ENCODE measurements at places on chromosomes 5 and 9.

GRCh38 chr5:83277953-83278352 lies 193.6 kb upstream of the VCAN start:
- no peak for DNase-seq

DNA sequence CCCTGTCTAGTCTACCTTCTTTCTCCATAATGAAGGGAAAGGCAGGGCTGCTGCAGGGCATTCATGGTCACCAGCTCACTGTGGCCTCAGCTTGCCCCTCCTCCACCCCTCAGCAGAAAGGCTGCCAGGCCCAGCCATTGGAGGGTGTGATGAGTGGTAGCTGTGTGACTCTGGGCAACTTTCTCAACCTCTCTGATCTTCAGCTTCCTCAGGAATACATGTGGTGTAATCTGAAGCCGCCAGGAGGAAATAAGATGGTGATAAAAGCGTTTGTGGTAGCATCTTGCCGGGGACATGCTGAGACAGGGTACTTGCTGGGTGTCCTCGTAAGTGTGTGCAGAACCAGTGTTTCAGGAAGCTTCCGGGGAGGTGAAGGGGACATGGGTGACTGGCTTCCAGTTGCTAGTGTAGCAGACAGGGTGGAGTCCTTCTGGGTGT lies 9.8 kb downstream of the CXCL14 start:
- DNase-seq: no peak

DNA sequence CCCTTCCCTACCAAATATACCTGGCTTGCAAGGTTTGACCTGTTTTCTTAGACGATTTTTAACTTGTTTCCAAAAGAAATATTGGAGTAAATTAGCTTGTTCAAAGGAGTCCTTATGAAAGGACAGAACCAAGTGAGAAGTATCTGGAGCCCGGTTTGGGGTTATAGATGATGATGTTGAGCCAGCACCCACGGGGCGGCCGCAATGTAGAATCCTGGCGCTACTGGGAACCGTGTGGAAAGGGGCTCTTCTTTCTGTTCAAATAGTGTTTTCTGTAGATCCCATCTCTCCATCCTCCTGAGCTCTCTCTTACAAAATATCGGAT lies 517 bp upstream of the EXOSC2 start:
- no peak for DNase-seq

DNA sequence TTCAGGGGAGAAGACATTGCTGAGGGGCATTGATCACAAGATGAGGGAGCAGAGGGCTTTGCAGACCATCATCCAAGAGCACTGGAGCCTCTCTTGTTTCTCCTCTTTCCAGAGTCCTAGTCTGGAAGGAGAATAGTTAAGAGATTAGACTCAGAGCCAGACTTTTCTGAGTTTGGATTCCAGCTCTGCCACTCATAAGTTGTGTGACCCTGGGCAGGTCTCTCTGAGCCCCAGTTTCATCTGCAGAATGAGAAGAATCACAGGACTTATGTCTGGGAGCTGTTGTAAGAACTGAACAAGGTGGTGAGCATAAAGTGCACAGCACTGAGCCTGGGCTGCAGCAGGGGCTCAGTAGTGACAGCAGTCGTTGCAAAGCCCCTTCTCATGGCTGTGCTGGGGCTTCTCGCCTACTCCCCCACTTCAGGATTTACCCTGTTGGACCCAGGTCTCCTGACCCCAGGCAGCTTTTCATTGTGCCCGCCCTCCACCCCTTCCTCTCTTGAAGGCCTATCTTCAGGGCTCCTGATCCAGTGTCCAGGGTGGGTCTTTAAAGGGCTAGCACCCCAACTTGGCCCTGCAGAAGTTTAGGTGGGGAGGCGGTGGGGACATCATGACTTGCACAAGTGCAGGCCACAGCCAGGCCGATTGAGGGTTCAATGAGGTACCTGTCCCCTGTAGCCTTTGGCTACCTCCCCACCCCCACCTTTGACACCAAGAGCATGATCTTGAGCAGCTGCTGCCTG lies 1.5 kb downstream of the SYNPO start:
- DNase-seq: no peak

- no peak for DNase-seq
Measured at GRCh38 chr9:133323991-133324703, 11.8 kb downstream of the SURF6 start.

GRCh38 chr5:76351577-76351976 lies 51.5 kb upstream of the IQGAP2 start:
- DNase-seq: no peak

DNA sequence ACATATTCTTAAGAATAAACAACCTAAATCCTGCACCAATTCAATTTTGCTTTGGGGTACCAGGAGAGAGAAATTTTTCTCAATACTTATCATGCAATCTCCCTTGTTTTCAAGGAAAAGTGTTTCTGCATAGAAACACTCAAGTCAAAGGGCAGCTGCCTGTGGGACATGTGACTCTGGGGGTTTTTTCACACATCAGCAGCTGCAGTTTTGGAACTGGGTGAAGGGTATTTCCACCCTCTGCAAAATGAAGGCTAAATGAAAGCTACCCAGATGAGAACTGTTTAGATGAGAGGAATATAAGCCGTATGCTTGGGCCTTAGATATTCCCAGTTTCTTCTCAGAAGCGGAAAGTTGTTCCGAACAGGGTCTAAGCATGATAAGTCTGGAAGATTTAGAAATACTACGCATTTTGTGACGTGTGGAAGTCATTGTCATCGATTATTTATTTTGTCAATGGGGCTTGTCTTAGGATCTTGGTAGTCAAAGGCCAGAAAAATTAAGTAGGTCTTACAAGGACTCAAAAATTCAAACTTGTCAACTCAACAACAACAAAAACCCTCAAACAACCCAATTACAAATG lies 64.3 kb upstream of the BOD1 start:
- DNase-seq: no peak

GRCh38 chr5:115686051-115686737 lies 60.4 kb upstream of the TMED7 start:
- no peak for DNase-seq

DNA sequence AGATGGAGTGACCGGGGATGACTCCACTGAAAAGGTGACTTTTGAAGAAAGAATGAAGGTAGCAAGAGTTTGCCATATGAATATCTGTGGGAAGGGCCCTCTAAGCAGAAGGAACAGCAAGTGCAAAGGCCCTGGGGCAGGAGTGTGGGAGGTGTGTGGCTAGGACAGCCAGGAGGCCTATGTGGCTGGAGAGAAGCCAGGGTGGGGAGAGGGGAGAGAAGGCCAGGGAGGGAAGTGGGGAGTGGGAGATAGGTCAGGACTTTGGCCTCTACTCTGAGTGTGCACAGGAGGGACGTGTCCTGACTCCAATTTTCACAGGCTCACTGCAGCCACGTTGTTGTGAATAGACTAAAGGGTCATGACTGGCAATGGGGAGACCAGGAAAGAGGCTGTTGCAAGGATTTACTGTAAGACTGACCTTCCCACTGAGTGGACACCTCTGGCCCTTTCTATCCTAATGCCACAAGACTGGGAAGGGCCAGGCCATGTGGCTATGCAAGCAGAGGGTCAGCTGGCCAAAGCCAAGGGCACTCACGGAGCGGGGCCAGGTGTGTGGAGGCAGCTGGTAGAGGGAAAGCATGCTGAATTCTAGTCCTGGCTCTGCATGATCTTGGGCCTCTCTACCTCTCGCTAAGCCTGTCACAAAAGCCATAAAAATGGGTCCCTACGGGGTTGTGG lies 172.4 kb downstream of the PAX5 start:
- DNase-seq: no peak

DNA sequence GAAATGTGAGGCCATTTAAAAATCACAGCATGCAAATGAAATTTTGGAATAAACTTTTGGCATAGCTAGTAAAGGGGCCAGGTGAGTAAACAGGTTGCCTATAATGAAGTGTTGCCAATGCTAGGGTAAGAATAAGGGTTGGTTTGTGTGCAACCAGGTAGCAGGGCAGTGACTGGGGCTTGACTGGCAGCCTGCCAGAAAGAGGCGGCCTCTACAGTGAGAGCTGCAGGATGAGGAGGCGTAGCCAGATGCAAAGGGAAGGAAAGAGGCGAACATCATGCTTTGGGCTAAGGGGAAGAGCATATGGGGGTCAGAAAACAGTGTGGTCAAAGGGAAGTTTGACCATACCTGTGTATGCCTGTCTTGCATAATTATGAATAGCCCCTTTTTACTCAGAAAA lies 70.6 kb downstream of the MAST4 start:
- no peak for DNase-seq

DNA sequence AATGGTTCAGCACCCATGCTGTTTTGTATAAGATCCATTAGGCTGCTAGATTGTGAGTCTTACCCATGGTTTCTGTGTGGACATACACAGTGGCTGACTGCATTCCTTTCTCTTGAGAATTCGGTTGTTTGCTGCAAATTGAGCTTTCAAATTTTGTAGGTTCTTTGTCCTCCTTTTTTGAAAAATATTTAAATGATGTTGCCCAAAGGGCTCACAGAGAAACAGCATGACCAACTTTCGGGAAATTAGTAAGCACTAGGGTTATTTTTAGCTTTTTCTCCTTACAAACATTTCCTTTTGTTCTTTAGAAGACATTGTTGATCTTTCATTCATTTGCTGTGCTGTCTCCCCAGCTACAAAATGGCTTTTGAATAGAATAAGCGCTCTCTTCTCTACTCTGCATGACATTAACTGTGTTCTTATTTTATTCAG lies 79.4 kb downstream of the NLN start:
- DNase-seq: no peak

- no peak for DNase-seq
Measured at GRCh38 chr9:21287280-21287679, 17.8 kb downstream of the IFNA5 start.

DNA sequence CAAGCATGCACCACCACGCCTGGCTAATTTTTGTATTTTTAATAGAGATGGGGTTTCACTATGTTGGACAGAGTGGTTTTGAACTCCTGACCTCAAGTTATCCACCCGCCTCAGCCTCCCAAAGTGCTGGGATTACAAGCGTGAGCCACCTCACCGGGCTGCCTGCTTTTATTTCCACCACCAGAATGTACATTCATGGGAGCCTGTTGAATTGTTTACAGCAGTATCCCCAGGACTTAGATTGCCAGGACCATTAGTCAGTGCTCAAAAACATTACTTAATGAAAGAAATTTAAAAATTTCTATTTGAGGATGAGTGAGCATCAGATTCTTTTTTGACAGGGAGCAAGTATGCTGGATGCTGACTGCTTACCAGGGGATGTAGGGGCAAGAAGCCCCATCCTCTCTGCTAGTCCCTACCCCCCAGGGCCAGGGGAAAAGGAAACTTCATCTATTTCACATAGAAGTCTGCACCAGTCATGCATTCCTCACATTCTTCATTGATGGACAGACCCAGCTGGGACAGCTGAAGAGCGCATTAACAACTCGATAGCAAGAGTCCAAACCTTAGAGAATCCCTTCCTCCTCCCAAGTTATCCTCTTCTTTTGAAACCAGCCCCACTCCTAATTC lies 10.3 kb upstream of the RGMB start:
- DNase-seq: no peak

DNA sequence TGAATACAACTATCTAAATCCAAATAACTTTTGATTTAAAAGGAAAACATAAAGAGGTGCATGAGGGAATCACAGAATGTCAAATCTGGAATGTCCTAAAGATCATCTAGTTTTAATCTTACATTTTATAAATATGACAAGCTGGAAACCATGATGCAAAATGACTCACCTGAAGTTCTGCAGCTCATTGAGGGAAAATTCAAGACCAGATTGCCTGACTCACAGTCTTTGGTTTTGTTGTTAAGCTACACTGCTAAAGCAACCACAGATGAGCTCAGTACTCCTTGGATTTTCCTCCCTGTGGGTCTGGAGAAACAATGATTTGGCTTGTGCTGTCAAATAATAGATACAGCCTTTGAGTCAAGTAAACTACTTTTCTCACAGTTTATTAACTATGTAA lies 19.1 kb upstream of the EDIL3 start:
- DNase-seq: no peak

DNA sequence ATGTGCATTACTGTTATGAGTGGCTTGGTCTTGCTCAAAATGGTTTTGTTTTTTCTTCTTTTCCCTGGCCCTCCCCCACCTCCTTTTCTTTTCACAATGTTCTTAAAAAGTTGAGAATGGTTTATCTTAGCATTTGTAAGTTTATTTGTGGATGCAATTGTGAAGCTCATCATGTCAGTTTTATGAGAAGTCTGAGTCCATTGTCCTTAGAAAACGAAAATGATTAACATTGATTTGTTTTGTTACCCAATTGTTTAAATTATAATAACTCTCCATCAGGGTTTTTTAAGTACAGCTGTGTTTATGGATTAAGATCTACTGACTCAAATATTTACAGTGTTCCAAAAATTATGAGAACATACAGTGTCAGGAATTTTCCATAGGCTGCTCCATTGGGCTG lies 511.3 kb upstream of the PAPPA start:
- no peak for DNase-seq

GRCh38 chr5:116510517-116510916 lies 64.1 kb downstream of the SEMA6A start:
- no peak for DNase-seq

GRCh38 chr5:17370651-17371050 lies 127.4 kb upstream of the TAF11L2 start:
- no peak for DNase-seq

GRCh38 chr5:113808956-113809355 lies 295.5 kb downstream of the YTHDC2 start:
- no peak for DNase-seq

- DNase-seq: no peak
Measured at GRCh38 chr5:132310141-132310834, 16.1 kb downstream of the SLC22A4 start.

GRCh38 chr5:79149433-79149832 lies 37.8 kb downstream of the BHMT start:
- no peak for DNase-seq

DNA sequence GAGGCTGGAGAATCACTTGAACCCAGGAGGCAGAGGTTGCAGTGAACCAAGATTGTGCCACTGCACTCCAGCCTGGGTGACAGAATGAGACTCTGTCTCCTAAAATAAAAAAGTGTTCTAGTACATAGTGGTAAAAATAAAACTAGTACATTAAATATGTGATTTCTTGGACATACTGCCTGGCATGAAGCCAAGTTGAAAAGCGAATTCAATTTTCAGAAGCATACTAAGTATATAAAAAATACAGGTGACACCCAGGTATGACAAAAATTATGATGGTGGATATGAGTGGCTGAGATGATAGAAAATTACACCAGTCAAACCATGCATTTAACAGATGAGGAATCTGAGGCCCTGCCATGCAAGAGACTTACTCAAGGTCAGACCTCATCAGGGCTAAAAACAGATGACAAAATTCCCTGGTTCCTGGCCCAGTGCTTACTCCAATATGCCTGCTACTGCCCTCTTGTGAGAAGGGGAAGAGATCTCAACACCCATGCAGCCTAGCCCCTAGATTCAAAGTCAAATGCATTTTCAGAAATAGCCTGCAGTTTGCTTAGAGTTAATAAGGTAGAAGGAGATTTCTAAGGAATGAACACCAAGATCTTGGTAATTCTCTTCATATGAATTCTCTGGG lies 46.6 kb upstream of the GNPDA1 start:
- no peak for DNase-seq

DNA sequence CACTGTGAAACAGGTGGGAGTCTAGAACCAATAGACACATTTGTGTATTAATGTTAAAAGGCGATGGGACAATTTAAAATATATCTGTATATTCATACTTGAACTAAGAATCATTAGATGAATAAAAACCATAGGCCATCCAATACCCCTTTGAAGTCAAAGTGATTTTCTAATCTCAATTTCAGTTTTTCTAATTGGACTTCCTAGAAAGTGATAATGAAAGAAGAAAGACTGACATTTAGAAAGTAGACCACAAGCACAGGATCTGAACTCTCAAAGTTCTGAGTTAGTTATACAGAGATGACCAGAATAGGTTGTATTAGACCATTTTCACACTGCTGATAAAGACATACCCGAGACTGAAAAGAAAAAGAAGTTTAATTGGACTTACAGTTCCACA lies 412.8 kb upstream of the PIK3R1 start:
- DNase-seq: no peak
